ENCODE measurements at places on chromosomes 5 and 9.

- no peak for DNase-seq
Measured at GRCh38 chr9:97502984-97503861, 1.8 kb downstream of the TMOD1 start.

- peak; percentile 35 for DNase-seq
Measured at GRCh38 chr5:122880749-122881148, 35.3 kb downstream of the SNX24 start.

- no peak for DNase-seq
Measured at GRCh38 chr9:726005-726404, 115.5 kb upstream of the DMRT1 start.

GRCh38 chr5:171444582-171444981, 25.1 kb downstream of the FGF18 start:
- DNase-seq, result no peak

DNA sequence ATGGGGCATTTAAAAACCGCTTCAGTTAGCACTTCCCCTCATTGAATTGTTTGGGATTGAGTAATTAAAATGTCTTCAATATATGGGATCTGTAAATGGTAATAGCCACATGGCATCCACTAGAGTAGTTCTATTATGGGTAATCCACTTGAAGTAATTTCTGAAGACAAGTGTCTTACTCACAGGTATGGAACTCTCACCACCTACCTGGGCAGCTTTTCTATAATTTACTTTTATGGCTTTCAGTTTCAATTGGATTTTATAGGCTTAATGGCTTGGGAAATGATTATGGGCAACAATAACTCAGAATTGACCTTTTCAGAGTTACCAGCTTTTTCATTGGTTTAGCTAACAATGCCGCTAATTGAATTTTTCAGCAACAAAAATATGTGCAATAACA, 597.9 kb downstream of the PTPRD start:
- DNase-seq, result no peak

DNA sequence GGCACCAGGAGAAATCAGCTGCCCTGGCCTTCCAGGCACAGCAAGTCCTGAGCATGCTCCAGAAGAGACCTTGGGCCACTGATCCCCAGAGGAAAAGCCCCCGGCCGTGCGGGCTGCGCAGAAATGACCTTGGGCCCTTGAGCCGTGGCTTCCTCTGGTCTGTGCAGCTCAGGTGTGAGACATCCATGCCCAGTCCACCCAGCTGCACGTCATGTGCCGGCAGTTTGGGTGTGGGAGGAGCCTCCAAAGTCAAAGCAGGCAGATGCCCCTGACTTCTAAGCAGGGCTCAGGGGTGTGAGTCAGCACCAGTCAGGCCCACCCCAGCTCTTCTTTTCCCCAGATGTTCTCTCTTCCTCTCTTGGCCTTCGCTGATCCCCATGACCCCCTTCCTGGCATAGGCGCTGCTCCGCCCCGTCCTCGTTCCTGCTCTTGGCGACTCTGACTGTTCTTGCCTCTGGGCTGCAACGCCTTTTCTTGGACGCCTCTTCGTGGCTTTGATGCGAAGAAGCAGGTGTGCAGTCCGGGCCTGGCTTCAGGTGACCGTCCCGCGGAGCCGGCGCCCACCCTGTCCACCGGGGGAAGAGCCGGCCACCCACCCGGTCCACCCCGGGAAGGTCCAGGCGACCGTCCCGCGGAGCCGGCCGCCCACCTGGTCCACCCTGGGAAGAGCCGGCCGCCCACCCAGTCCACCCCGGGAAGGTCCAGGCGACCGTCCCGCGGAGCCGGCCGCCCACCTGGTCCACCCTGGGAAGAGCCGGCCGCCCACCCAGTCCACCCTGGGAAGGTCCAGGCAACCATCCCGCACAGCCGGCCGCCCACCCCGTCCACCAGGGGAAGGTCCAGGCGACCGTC, 5.9 kb upstream of the QSOX2 start:
- DNase-seq, result no peak

DNA sequence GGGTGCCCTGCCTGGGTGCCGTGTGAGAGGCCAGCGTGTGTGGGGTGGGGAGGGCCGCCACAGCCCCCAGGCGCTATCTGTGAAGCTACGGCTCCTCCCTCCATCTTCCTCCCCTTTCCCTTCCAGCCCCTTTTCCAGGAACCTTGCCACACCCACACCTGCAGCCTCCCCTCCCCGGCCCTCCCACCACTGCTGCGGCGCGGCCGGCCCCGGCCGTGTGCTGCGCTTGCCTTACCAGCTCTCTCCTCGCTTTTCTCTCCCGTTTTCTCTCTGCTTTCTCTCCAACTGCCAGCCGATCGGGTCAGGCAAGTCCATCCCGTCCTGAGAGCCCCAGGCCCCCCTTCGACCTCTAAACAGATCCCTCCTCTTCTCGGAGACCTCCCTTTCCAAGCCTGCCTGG, 21.4 kb downstream of the GOLGA2 start:
- DNase-seq, result no peak

GRCh38 chr9:13491138-13491492, 211.6 kb upstream of the MPDZ start:
- no peak for DNase-seq

DNA sequence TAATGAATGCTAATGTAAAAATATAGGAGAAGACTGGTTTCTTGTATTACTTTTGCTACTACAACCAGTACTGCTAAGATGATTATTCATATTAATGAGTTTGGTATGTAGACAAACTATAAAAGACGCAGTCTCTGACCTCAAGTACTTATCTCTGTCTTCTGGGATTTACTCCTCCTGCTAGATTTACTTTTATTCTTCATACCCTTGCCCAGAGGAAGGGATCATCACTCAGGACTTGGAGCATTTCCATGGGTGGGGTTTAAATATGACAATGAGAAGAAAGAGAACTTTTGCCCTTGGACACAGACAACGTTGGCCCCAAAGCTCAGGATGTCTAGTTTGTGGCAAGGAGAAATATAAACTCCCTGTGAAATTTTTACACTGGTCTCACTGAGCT, 126.1 kb downstream of the BNC2 start:
- no peak for DNase-seq

GRCh38 chr5:124260921-124261515, 485.4 kb downstream of the ZNF608 start:
- no peak for DNase-seq

DNA sequence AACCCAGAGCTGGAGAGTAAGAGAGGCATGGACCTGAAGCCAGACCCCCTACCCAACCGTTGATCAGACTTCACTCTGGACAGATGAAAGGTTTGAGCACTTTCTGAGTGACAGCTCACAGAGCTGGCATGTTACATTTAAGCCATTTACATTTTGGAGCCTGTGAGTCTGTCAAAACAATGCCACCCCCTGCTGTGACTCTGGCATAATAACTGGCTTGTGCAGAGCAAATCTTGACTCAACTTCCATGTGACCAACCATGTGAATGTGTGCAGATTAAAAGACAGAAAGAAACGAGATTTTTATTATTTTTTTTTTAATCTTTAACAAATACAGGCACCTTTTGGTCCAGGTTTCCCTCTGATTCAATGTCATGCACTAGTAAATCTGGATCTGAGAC, 48.5 kb downstream of the MFAP3 start:
- no peak for DNase-seq

- DNase-seq, result peak; percentile 34
Measured at GRCh38 chr5:23977997-23978396, 470.6 kb downstream of the PRDM9 start.

- no peak for DNase-seq
Measured at GRCh38 chr9:125439434-125440272, 178.0 kb downstream of the GAPVD1 start.

GRCh38 chr5:61362796-61363368, 30.8 kb downstream of the ZSWIM6 start:
- DNase-seq, result no peak

DNA sequence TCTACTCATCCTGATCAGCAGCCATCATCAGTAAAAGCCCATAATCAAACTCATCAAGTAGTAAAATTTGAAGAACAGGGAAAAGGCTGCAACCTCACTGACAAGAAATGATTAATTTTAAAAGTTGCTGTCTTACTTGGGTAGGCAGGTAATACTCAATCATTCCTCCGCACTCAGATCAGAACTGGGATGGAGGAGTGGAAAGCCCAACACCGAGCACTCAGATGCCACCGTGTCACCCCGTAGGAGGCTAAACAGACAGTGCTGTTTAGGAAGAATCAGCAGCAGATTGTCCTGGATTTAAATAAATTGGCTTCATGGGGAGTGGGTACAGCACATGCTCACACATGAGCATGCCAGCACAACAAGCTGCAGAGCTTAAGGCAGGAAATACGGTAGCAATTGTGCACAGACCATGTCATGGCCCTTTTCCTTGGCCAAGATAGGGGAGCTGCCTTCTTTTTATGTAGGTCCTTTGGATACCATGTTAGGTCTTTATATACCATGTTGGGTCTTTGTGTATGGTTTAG, 92.6 kb upstream of the CDH6 start:
- DNase-seq, result no peak

GRCh38 chr5:17004441-17005106, 68.5 kb upstream of the MYO10 start:
- DNase-seq, result no peak

GRCh38 chr9:68747043-68747533, 42.0 kb downstream of the PIP5K1B start:
- DNase-seq, result no peak

GRCh38 chr5:71601222-71602026, 14.3 kb downstream of the MCCC2 start:
- DNase-seq, result peak; percentile 72

- DNase-seq, result no peak
Measured at GRCh38 chr9:76444322-76444929, 14.6 kb upstream of the GCNT1 start.

DNA sequence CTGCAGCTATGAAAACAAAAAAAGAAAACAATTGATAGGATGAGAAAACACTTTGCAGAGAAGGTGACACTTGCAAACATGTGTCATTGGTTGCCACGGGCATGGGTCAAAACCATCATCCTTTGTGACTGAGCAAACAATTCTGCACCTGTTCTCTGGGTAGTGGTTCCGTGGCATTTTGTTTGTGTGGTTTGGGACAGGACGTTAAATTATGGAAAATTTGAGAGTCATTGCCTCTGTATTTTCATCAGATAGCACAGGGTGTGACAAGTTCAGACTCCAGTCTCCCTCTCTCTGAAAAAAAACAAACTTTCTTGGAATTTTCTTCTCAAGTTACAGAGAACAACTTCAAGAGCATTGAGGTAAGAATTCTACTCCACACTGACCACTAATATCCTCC, 113.4 kb upstream of the HMHB1 start:
- DNase-seq, result no peak

DNA sequence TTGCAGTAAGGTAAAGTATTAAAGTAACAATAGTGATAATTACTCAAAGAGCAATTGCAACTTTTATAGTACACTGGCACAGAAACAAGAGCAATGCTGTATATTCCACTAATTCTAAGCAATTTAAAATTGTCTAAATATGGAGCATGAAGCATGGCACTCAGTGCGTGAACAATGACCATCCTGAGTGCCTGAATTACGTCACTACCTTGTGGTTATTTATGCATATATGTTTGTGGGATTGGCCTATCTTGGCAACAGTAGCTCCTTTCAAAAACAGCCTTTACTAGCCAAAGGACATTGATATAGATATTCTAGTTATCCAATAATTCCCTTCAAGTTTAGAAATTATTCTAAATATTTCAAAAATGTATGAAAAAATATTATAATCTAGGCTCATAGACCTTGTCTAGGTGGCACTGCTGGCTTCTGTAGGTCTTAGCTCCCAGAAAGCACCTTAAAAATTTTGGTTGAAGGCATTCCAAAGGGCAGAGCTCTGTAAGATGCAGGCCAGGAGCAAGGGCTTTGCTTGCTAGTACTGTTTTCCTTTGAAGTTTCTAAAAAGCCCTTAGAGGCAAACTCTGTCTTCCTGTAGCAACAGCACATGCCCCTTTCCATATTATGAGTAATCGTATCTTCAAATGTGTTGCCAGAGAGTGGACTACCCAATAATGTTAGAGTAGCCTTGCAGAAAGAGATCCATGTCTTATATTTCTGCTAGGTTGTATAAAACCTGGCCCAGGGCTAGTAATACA, 719.3 kb downstream of the NR2F1-AS1 start:
- no peak for DNase-seq

GRCh38 chr5:80569961-80570786, at the start of gene ANKRD34B:
Gene ANKRD34B, minus strand, starts transcription at chr5:80570280. Its CDS starts 10,261 bp downstream, at chr5:80560019.
- DNase-seq, result peak; percentile 43

GRCh38 chr5:170471551-170472178, 32.2 kb upstream of the KCNIP1 start:
- no peak for DNase-seq

DNA sequence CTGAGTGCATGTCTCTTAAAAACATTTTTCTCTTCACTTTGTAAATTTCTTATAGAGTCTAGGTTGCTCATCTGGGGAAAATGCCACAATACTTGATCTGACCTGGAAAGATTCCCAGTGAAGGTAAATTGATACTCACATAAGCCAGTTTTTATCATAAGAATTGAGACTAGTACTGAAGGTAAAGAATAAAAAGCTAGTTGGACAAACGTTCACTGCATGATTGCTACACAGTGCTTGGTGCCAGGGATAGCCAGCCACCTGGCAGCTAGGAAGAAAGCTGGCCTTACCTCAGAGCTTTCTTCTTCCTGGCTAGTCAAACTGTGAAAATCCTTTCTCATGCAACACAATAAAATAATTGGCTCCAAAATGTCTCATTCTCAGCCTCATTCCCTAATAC, 77.1 kb downstream of the MUSK start:
- no peak for DNase-seq

- no peak for DNase-seq
Measured at GRCh38 chr5:58927181-58927580, 344.3 kb downstream of the RAB3C start.

- DNase-seq, result no peak
Measured at GRCh38 chr5:66080664-66081063, 63.4 kb upstream of the SREK1 start.

DNA sequence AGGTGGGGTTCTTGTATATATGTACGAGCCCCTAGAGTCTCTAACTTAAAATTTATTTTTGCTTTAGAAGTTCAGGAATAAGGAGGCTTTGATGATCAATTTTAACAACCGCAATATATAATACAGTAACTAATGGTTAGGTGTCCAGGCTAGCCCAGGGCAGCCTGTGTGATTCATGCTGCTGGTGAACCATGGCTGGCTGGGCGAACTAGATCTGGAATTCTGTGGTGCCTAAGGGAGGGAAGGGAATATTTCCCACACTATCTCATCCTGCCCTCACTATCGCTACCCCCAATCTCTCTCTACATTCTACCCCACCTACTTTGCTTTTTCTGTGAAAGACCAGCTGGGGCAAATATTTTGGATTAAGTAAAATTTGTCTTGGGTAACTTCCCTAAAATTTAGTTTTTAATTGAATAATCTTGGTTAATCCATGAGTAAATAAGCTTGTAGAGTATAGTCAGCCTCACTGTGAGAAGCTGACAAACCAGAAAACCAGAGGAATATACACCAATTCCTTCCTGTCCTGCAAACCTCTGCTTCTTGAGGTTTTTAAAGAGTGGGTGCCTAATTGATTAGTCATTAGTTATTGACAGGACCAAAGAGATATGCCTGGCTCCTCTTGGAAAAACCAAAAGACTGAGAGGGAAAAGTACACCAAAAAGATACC, 115.1 kb upstream of the CCDC152 start:
- no peak for DNase-seq

- no peak for DNase-seq
Measured at GRCh38 chr5:34827588-34828506, 11.1 kb upstream of the TTC23L start.

GRCh38 chr9:804026-804425, 37.5 kb upstream of the DMRT1 start:
- no peak for DNase-seq

- no peak for DNase-seq
Measured at GRCh38 chr9:124654431-124654830, 116.7 kb downstream of the NR6A1 start.
